ENCODE measurements at places on chromosomes 12 and 14.

GRCh38 chr14:106694638-106695393, 1168.4 kb downstream of the TMEM121 start:
- DNase-seq = peak; percentile 43

GRCh38 chr12:107304588-107305532, 211.5 kb upstream of the CRY1 start:
- DNase-seq = no peak

GRCh38 chr14:95222870-95223398, 65.6 kb upstream of the DICER1 start:
- DNase-seq = no peak

DNA sequence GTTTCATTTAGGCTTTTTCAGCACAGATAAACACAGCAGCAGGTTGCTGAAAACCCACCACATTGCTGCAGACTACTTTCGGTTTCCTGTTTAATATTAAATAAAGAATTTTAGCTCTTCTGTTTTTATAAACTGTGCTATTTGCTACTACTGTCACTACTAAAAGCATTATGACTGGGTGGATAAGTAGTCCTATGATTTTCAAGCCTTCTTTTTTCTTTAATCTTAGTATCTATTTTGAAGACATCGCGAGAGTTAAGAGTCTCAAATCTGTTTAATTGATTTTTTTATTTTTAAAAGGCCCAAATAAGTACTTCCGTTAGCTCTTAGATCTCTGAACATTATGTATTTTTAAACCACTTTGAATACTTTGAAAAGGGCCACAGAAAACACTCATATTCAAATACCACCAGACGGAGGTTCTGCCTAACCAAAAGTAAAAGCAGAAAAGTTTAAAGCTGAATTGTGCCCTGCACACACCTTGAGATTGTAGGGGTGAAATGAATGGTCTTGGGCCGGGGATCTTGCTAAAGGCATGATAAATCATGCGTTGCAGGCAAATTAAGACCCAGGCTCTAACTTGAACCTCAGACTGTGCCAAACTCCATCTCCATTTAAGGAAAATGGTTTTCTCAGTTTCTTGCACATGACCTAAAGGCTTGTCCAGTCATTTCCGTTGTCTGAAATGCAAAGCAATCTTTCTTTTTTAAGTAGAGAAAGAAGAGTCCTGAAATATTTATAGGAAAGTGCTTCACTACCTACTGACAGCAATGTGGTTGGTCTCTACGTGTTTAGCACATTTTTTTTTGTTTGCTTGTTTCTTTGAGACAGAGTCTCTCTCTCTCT, 13.6 kb upstream of the FOXN3 start:
- DNase-seq = no peak

GRCh38 chr12:108349278-108349688, 10.2 kb upstream of the CMKLR1 start:
- DNase-seq = no peak

GRCh38 chr12:108461058-108461660, 53.9 kb upstream of the FICD start:
- no peak for DNase-seq

- DNase-seq = no peak
Measured at GRCh38 chr14:64717870-64718269, 13.6 kb downstream of the PLEKHG3 start.

- DNase-seq = no peak
Measured at GRCh38 chr12:93425736-93426411, 15.9 kb downstream of the UBE2N start.

DNA sequence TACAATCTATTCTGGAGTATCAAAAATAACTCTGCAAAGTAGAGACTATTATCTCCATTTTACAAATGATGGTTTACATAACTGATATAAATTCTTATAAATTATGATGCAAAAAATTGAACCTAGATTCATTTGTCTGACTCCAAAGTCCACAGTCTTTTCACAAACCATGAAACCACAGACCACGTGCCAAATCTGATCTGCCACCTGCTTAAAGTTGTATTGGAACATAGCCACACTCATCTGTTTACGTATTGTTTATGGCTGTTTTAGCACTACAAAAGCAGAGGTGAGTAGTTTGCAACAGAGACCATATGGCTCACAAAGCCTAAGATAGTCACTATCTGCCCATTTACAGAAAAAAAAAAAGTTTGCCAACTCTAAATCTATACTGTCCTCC, 105.3 kb downstream of the KCNH5 start:
- DNase-seq = no peak

- DNase-seq = no peak
Measured at GRCh38 chr12:113241191-113242025, 20.1 kb downstream of the TPCN1 start.

DNA sequence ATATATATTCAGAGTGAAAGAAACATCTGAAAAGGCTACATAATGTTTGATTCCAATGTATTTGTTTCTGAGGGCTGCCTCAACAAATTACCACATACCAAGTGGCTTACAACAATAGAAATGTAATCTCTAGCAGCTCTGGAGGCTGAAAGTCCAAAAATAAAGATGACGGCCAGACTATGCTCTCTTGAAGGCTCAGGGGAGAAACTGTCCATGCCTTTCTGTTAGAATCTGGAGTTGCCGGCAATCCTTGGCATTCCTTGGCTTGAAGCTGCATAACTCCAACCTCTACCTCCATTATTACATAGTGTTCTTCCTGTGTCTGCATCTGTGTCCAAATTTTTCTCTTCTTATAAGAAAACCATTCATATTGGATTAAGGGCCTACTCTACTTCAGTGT, 68.1 kb upstream of the PLEKHG7 start:
- DNase-seq = no peak

GRCh38 chr14:87892763-87893162, 100.2 kb downstream of the GALC start:
- DNase-seq = no peak

- DNase-seq = peak; percentile 73
Measured at GRCh38 chr12:55929306-55929791, 1.6 kb upstream of the DGKA start.

GRCh38 chr12:11798856-11799501, 149.5 kb downstream of the ETV6 start:
- no peak for DNase-seq

GRCh38 chr14:37452323-37452722, 142.7 kb downstream of the FOXA1 start:
- DNase-seq = no peak

DNA sequence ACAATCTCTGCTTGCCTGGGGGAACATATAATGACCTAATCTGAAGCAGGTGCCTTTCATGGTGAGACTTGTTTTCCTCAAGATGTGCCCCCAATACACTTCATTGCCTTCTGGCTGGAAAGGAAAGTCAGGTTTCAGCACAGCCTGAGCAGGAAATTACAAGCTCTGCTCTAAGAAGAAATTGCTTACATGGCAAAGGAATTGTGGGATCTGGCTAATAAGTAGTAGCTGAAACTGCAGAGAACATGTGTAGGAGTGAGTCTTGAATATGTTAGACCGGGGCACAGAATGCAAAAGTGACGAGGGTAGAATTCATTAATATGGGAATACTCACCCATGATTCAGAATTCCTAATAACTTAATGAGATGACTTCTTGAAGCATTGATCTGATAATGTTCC, 6.3 kb upstream of the CFAP54 start:
- DNase-seq = no peak

GRCh38 chr12:126358806-126359205, 1293.6 kb downstream of the AACS start:
- DNase-seq = no peak

DNA sequence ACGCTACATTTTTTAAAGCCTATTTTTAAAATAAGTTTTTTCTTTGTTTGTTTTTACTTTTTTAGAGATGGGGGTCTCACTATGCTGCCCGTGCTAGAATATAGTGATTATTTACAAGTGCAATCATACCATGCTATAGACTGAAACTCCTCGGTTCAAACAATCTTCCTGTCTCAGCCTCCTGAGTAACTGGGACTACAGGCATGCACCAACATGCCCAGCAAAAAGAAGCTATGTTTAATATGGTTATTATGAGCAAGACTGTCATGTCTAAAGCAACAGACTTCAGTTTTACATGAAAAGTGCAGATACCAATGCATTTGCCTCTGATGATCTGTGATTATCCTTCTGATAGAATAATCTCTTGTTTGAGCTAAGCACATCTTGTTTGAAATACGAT, 45.6 kb upstream of the SGPP1 start:
- DNase-seq = no peak

GRCh38 chr14:87152693-87153092, 840.3 kb downstream of the GALC start:
- DNase-seq = no peak

GRCh38 chr12:94889445-94890210, 113.9 kb downstream of the NDUFA12 start:
- no peak for DNase-seq

GRCh38 chr14:36512585-36513003, 7.4 kb downstream of the NKX2-1 start:
- no peak for DNase-seq

DNA sequence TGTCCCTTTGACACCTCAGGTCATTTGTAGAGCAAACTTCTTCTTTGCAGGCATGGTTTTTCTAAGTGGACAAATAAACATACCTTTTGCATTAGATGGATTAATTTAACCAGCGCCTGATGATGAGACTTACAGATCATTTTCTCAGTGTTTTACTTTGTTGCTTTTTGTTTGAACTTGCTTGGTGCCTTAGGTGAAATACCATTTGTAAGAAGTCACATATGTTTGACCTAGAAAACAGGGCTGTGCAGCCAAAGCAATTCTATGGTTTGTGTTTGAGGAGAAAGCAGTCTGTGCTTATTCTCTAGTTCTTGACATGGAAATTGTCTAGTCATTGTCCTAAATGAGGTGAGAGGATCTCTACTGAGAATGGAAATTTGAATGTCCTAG, 111.1 kb downstream of the DIP2B start:
- DNase-seq = no peak

DNA sequence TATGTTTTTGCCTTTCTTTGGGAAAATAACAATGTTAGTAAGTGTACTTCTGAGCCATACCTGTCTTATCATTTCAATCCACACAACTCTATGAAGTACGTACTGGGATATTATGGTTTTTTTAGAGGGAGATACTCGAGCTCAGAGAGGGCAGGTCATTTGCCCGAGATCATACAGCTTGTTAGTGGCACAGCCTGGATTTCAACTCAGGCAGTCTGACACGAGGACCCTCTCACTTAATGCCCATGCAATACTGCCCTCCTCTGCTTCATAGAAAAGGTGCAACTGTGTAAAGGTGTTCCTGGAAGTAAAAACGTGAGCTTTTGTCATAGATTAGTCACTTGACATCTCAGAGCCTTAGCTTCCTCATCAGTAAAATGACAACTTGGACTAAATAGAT, 128.0 kb downstream of the NDUFA12 start:
- no peak for DNase-seq

DNA sequence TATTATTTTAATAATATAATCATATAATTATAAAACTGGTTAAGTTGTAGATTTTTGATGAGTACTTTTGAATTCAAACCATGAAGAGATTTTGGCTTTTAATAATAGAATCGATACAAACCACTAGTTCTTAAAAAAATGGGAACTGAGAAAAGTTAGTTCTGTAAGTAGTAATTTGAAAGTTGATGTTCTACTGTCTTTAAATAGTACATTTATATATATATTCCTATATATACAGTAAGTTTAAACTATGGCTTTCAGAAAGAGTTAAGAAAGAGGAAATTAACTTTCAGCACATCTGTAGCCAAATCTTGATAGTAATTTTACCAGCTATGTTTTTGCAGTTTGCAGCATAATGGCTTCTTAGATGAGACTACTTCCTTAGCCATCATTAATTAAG, 7.8 kb downstream of the LRRK2 start:
- no peak for DNase-seq

DNA sequence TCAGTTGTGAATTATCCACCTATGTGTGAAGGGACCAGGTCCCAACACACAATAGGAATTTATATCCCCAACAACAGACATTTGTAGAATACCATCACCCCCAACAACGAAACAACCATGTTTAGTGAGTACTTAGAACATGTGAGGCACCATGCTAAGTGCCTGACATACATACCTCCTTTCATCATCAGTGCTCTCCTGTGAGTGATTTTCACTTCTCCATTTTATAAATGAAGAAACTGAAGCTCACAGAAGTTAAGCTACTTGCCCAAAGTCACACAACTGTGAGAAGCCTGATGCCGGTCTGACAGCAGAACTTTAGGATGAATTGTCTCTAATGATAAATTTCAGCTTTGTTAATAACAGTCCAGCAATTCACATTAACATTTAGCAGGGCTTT, 35.4 kb downstream of the SPTB start:
- DNase-seq = no peak

DNA sequence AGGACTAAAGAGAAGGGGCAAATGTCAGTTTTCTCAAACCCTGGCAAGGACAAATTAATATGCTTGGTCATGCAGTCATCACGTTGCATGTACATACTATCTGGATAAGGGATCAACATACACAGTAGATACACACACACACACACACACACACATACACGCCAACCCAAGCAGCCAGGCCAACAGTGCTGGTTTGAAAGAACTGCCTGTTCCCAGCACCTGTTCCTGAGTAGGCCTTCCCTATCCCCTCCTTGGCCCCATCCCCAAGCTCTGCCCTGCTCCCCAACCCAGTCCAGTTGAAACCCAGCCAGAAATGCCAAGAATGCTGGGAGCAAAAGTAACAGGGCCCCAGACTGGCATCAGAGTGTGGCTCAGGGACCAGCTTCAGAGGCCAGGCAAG, 4.4 kb downstream of the ITGA7 start:
- no peak for DNase-seq

GRCh38 chr12:109910969-109911348, 10.9 kb downstream of the TCHP start:
- DNase-seq = no peak

- DNase-seq = no peak
Measured at GRCh38 chr14:99393059-99393655, 87.5 kb downstream of the SETD3 start.

DNA sequence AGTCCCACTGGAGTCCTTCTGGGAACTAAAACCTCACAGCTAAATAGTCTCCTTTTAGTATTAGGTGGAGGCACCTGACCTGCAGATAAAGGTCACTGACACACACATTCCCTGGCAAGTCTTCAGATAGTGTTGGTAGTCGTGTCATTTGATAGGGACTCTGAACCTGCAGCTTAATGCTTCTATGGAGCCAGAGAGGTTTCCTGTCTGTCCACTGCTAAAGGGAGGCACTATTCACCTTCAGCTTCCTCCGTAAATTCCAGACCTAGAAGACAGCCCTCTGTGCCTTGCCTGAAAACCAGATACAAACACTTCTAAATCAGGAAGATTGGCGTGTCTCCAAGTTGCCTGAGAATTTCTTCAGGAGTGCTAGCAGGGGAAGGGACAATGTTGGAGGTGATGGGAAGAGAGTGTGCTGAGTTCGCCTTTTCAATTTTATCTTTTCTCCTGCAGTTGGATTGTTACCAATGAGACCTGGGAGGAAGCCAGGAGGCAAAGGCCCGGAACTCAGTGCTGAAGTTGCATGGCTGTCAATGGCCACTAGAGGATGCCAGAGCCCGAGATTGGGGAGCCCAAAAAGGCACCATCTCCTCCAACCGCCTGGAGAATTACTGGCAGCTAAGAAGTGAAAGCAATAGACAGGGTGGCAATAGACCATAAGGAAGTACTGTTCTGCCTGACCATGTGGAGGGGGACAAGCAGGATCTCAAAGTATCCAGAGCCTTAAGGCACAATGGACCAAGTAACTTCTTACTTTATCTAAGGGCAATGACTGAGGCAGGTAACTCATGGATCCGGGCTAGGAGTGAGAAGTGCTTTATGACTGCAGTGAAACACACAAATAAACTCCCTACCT, 81.6 kb upstream of the SCAF11 start:
- DNase-seq = peak; percentile 23

- DNase-seq = no peak
Measured at GRCh38 chr12:120316798-120317223, 10.8 kb downstream of the PLA2G1B start.

- no peak for DNase-seq
Measured at GRCh38 chr12:14751986-14752385, 51.3 kb downstream of the WBP11 start.

Measured in stimulated activated CD4-positive, alpha-beta T cell treated with anti-CD3 and anti-CD28 coated beads, TNF-alpha, amount 100 ng/mL, for 4 hours (primary cell).